ENCODE measurements at places on chromosomes 3 and 15.

DNA sequence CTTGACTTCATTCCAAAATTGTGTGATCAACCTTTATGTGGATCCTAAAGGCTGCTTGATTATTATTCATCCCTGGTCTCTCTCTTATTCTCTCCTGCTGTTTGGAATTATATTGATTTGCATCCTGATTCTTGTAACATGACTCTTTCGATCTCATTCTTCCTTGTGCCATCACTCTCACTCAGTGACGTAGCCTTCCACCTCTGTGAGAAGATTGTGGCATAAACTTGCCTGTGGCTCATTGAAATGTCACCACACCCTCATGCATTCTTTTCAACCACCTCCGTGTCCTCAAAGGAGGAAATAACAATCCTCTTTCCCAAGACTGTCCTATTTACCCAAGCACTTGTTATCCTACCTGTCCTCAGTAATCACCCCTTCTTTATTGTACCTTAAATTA is 41.3 kb upstream of the GCNT3 start:
- peak; percentile 3 for DNase-seq

DNA sequence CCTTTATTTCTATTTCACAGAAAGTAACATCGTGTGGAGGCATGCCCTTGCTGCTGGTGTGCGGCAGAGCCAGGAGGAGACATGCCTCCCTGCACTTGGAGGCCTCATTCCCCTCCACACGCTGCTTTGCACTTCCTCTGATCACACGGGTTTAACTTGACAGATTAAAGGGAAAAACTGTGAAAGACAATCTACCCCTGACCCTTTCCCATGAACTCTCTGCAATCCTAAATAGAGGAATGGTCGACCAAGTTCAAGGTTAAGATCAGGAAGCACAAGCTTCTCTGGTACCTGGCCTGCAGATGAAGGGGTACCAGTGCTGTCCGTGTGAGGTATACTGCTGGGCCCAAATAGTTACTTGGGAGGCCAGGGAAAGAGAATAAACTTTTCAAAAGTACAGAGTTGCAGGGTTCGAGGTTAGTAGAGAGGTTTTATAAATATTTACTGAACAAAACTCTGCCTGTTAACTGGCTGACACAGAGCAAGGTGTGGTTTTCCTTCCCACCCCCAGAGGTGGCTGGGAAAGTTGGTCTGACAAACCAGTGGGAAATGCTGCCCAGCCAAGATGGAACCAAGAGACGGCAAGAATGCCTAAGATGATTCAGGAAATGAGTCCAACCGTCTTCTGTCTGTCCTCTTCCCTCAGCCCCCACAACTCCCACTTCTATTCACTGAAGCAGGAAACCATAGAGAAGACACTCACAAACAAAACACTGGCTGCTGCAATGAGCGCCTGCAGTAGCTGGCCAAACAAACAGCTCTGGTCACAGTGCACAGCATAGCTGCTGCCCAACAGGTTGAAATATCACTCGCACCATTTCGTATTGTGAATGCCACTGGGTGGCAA is 79.6 kb downstream of the IGF2BP2 start:
- DNase-seq: peak; percentile 95

DNA sequence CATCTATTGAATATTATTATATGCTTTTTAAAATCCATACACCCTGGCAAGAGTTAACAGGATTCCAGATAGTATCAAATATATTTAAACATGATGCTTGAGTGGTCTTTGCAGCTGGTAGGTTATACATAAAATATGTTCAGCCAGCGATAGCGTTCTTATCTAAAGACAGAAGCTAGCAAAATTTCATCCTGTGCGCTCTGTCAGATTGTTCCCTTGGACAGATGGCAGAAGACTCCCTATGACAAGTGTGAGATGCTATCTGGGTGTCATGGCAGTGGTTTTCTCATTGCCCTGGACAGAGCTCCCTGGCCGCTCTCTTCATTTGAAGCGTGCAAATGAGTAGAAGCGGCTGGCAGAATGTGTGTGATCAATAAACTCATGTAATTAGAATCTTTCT is 175.2 kb upstream of the SOX14 start:
- DNase-seq: no peak

GRCh38 chr15:100981086-100981485 is 61.9 kb downstream of the LRRK1 start:
- no peak for DNase-seq

GRCh38 chr3:46297658-46298423 is 55.6 kb downstream of the CCR3 start:
- no peak for DNase-seq

- peak; percentile 86 for DNase-seq
Measured at GRCh38 chr3:53236112-53236841, 19.5 kb downstream of the TKT start.

DNA sequence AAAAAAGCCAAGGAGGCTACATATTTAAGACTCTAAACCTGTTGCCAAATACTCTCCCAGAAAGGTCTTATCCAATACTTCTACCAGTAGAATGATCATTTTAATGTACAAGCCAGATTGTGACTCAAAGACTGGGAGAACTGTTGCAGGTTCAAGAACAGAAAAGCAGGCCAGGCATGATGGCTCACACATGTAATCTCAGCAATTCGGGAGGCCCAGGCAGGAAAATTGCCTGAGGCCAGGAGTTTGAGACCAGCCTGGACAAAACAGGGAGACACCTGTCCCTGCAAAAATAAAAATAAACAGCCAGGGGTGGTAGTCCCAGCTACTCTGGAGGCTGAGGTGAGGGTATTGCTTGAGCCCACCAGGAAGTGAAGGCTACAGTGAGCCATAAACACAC is 17.8 kb upstream of the THUMPD3 start:
- no peak for DNase-seq

- peak; percentile 41 for DNase-seq
Measured at GRCh38 chr3:58528629-58529028, 8.4 kb downstream of the ACOX2 start.

GRCh38 chr15:55696221-55696620 is 46.7 kb downstream of the PRTG start:
- DNase-seq: no peak

- DNase-seq: peak; percentile 29
Measured at GRCh38 chr3:11095932-11096265, 58.4 kb upstream of the HRH1 start.

- DNase-seq: no peak
Measured at GRCh38 chr3:149947231-149947630, 23.5 kb downstream of the PFN2 start.

DNA sequence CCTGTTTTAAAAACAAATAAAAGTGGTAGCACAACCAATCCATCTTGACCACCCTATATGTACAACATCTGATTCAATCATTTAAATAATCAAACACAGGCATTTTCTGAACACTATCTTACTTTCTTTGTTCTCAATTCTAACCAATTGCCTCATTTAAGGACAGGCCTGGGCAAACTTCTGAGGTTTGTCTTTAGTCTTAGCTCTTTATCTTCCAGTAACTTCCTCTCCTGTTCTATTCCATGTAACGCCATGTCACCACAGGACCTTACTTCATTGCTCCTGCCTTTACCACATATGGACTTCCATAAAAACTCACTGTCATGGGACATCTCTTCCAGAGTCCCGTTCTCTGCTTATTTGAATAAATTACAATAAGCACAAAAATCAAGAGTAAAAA is 14.9 kb downstream of the HDGFL3 start:
- no peak for DNase-seq

GRCh38 chr3:179771797-179772196 is 119.0 kb downstream of the USP13 start:
- DNase-seq: no peak

GRCh38 chr3:154275292-154275691 is 49.0 kb downstream of the DHX36 start:
- no peak for DNase-seq

- no peak for DNase-seq
Measured at GRCh38 chr3:38345879-38346586, 552 bp upstream of the XYLB start.

- DNase-seq: peak; percentile 22
Measured at GRCh38 chr3:171556574-171557145, 96.5 kb upstream of the TNIK start.

- no peak for DNase-seq
Measured at GRCh38 chr15:33754242-33754641, 214.1 kb upstream of the CHRM5 start.

DNA sequence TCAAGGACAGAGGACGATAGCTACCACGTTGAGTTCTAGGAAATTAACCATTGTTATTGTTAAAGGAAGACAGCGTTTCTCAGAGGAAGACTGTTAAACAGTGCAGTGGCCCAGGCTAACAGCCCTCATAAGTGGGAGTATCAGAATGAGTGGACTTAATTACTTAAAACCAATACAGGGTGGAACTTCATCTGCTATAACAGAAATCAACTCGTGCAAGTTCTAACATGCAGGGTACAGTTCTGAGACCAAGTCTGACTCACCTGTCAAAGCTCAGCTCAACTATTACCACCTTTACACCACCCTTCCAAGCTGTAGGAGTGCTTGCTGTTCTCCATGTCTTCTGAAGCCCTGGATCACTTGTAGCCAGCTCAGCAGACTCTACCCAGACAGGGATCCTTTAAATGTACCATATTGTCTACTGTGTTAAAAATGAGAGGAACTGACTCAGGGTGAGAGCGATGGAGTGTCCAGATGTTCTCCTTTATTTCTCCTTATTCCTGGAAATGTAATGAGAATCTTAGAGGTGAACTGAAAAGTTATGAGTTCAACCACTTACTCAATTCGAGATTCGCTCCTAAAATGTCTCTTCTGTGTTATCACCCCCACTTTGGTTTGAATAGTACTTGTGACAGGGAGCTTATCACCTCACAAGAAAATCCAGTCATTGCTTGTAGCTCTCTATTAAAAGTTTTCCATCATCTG is 26.5 kb downstream of the CD86 start:
- DNase-seq: no peak

DNA sequence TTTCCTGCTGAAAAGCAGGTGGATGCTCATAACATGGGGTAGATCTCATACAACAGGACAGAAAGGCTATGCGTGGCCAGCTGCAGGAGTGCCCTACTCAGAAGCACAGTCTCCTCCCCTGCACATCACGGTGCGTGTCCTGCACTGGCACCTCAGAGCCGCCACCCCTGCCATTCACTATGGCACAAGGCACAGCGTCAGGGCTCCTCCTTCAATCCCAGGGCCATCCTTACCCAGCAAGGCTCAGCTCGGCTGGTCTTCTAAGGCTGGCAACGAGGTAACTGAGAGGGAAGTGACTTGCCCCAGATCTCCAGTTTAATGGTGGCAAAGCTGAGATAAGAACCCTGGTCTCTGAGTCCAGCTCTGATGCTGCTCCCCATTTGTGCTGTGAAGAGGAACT is 97.1 kb downstream of the CPN2 start:
- no peak for DNase-seq

GRCh38 chr3:179324270-179324754 is 1.5 kb downstream of the ZNF639 start:
- DNase-seq: peak; percentile 40

- no peak for DNase-seq
Measured at GRCh38 chr3:84885199-84885882, 73.4 kb upstream of the CADM2 start.

GRCh38 chr15:45594319-45594718 is 7.1 kb downstream of the BLOC1S6 start:
- DNase-seq: peak; percentile 14

DNA sequence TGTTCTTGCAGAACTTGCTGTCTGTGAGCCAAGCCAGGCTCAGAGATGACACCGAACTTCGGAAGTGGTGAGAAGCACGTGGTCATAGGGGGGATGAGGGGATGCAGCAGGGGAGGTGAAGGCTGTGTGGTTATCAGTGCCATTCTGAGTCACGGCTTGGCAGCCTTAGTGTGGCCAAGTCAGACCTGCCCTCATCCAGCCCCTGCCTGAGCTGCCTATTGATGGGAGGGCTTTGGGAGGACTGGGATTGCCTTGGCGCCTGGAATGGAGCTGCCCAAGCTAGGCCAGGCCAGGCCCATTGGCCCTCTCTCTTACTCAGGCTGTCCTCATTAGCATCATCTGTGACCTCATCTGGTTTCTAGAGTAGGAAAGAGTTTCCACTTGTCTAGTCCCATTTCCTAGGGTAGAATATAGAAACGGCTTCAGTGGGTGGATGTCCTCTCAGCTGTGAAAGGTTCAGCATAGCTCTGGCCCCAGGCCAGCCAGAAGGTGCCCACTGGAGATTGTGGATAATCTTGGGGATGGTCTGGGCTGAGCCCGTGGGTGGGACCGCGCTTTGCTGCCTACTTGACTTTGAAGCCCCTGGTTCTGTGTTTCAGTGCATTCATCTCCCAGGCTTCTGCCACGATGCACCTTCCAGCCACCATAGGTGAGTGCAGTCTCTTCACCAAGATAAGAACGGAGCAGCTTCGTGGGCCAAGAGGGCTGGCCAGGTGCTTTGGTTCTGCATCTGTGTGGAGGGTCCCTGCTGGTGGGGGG is 7.2 kb downstream of the FAH start:
- DNase-seq: peak; percentile 51

DNA sequence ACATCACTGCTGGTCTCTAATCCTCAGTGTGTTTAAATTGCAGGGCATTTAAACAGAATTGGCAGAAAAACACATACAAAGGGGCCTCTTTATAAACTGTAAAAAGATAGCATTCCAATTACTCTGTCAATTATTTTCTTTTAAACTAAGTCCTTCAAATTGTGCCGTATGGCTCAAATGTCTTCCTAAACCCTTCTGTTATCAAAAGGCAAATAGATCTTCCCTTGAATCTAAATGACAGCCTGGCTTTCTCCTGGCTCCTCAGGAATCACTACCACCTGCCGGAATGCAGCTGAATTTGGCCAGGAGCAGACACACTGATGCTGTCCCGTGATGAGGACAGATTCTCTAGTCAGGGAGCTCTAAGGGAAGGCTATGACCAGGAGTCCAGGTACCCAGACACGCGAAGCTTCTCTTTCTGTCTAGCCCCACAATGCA is 85.6 kb downstream of the IGF2BP2 start:
- no peak for DNase-seq

GRCh38 chr3:112777811-112778210 is 68.9 kb downstream of the CD200R1L start:
- no peak for DNase-seq

GRCh38 chr3:15601399-15602145 is at the start of the genes BTD and HACL1:
TSS of gene BTD (plus strand) at chr3:15601745. CDS start at chr3:15635440, 33,695 bp downstream.
TSS of gene HACL1 (minus strand) at chr3:15601569. CDS start at chr3:15601463, 106 bp downstream.
- DNase-seq: peak; percentile 100

DNA sequence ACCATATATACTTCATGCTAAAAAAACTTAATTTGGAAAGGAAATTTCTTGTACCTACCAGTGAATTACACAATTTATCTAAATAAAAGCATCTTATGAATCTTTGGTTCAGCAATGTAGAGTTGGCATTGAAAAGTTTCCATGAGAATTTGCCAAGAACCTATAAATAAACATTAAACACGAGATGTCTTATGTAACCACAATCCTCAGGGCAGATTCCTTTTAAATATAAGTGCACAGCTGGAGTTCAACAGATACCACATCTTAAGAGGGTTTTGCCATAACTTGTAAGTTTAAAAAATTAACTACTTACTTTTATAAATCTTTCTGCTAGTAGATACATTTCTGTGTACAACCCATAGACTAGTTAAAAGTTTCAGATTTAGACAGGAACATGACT is 499.3 kb upstream of the ARRDC4 start:
- no peak for DNase-seq

DNA sequence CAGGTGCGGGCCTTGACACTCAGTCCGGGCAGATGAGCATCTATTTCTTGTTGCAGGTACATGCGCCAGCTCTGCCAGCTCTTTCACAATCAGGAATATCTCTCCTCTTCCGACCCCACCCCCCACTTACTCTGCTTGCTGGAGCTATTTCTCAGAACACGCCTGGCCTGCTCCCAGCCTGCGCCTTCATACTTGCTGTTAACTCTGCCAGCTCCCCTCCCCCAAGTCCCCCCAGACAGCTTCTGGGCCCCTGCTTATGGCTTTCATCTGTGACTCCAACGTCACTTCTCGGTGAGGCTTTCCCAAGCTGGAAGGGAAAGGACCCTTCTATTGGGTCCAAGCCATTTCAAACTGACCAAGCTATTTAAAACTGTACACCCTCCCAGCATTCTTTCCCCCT is 15.2 kb downstream of the MAGEF1 start:
- DNase-seq: peak; percentile 58

- no peak for DNase-seq
Measured at GRCh38 chr3:57731311-57731710, 24.8 kb upstream of the SLMAP start.
